ENCODE measurements at places on chromosomes 7 and 10. TPM values are rescaled to one million over a fixed set of nuclear protein-coding genes. Genes with fewer than 3 reads are reported as not detected.

Gene ZNF138
- total RNA-seq, result 7.2 TPM

Gene SLC25A28
- total RNA-seq, result 9.0 TPM

Gene GNAI1
- total RNA-seq, result 13.7 TPM

Gene COL13A1
- 73.0 TPM for total RNA-seq

Gene PDE6C
- not detected for total RNA-seq

Gene SSC4D
- total RNA-seq, result 0.13 TPM

Gene C7orf57
- total RNA-seq, result not detected

Gene PIP4K2A
- 45.7 TPM for total RNA-seq

Gene PLEKHS1
- total RNA-seq, result not detected

Gene NEUROG3
- not detected for total RNA-seq

Gene ZNF25
- total RNA-seq, result 8.5 TPM

Gene EN2
- not detected for total RNA-seq

Gene PRRT4
- total RNA-seq, result not detected

Gene UTF1
- total RNA-seq, result not detected

Gene MTPN
- total RNA-seq, result 281 TPM

Gene URGCP
- 16.0 TPM for total RNA-seq

Gene MINPP1
- 30.7 TPM for total RNA-seq

Gene PAOX
- total RNA-seq, result 4.6 TPM

Gene PTPN20
- 0.57 TPM for total RNA-seq

Gene SBDS
- total RNA-seq, result 103 TPM

Gene CXCL12
- 1.2 TPM for total RNA-seq

Gene IFIT1B
- total RNA-seq, result not detected

Gene ANKRD61
- 0.22 TPM for total RNA-seq

Gene PON1
- not detected for total RNA-seq

Gene SNX8
- 7.3 TPM for total RNA-seq

Gene SPDYE9
- not detected for total RNA-seq

Gene MINDY4
- 3.6 TPM for total RNA-seq

Gene TMEM213
- not detected for total RNA-seq

Gene GLI3
- total RNA-seq, result 7.7 TPM

Gene OPN1SW
- total RNA-seq, result not detected

Gene VIPR2
- total RNA-seq, result not detected

Gene SLC16A9
- 1.5 TPM for total RNA-seq

Gene LRRC27
- 7.7 TPM for total RNA-seq

Gene DNAJC12
- total RNA-seq, result 0.53 TPM

Gene GNG11
- 123 TPM for total RNA-seq

Gene GDF2
- total RNA-seq, result not detected

Gene TRA2A
- total RNA-seq, result 56.8 TPM

Gene TDRD1
- not detected for total RNA-seq

Gene GIMAP4
- 242 TPM for total RNA-seq

Gene PIK3CG
- total RNA-seq, result 22.9 TPM

Gene HOXA1
- 0.93 TPM for total RNA-seq

Gene OR2A42
- not detected for total RNA-seq

Gene MLXIPL
- not detected for total RNA-seq

All from thoracic aorta endothelial cell (primary cell).